ENCODE measurements at places on chromosomes 5 and 9. TPM values are rescaled to one million over a fixed set of nuclear protein-coding genes. Genes with fewer than 3 reads are reported as not detected.
A peak's percentile ranks its signal among the peaks of the same experiment; 100 is the strongest.

Gene LRRC70
- total RNA-seq = 1.1 TPM

Gene SPINK6
- total RNA-seq = not detected

Gene SLCO6A1
- total RNA-seq = not detected

Gene OR1J2
- 0.85 TPM for total RNA-seq

Gene NR4A3
- 0.47 TPM for total RNA-seq

Gene TARS1
- total RNA-seq = 189 TPM

Gene PAPPA
- total RNA-seq = not detected

Gene SHISAL2B
- total RNA-seq = not detected

DNA sequence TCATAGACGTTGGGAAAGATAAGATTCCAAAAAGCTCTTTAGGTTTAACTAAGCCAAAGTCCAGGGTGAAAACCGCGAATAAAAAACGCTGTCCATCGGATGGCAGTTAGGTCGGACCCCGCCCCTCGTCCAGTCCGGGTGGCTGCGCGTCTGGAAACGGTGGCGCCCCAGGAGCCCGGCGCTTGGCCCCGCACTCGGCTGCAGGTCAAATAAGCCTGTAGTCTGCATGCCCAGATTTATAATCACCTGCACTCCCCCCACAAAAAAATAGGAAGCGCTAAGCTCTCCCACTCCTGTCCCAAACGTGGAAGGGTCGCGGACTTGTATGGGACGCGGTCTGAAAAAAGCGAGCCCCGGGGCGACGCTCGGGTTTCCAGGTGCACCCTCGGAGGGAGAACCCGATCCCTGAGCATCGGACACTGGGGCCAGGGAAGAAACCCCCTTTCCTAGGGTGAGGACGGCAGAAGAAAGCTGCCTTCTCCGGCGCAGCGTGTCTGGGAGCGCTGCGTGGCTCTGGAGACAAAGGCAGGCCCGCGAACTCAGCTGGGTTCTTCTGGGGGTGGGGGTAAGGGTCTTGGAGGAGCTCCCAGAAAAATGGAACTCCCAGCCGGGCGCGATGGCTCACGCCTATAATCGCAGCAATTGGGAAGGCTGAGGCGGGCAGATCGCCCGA, 923 bp upstream of the ZBTB5 start:
- no peaks in the 10 kb centered on the region for H3K36me3 ChIP-seq
- no peaks in the 10 kb centered on the region for H3K27me3 ChIP-seq
- H3K27ac ChIP-seq = peak overlapping the region; percentile 98
- peak overlapping the region; percentile 98 for H3K4me3 ChIP-seq

DNA sequence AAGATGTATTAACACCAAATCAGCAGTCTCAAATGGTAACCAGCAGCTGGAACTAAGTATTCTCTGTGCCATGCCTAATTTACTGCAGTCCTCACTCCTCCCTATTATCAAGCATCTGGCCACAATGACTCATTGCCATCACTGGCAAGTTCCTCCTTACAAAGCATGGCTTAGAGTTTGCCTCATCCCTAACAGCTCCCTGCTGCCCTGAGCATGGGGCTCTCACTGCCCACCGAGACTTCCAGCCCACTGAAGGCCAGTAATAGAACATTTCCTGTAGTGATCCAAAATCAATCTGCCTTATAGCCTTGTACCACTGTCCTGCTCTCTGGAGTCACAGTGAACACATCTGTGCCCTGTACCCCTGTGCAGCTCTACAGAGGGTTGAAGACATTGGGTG, 211.9 kb upstream of the TRIM32 start:
- H3K4me1 ChIP-seq = no peaks in the 10 kb centered on the region
- DNase-seq = no peak
- no peaks in the 10 kb centered on the region for H3K27me3 ChIP-seq
- no peak overlapping the region for H3K4me3 ChIP-seq

GRCh38 chr5:78628270-78628992, 20.1 kb downstream of the LHFPL2 start:
- no peak overlapping the region for H3K4me3 ChIP-seq
- no peaks in the 10 kb centered on the region for H3K27me3 ChIP-seq
- DNase-seq = no peak
- H3K36me3 ChIP-seq = no peaks in the 10 kb centered on the region

GRCh38 chr5:179766021-179766725, 27.6 kb upstream of the LTC4S start:
- no peaks in the 10 kb centered on the region for H3K27me3 ChIP-seq
- H3K4me3 ChIP-seq = no peak overlapping the region
- no peak for DNase-seq
- peaks cover 29% of the 10 kb centered on the region for H3K4me1 ChIP-seq
- peaks cover 61% of the 10 kb centered on the region for H3K36me3 ChIP-seq

DNA sequence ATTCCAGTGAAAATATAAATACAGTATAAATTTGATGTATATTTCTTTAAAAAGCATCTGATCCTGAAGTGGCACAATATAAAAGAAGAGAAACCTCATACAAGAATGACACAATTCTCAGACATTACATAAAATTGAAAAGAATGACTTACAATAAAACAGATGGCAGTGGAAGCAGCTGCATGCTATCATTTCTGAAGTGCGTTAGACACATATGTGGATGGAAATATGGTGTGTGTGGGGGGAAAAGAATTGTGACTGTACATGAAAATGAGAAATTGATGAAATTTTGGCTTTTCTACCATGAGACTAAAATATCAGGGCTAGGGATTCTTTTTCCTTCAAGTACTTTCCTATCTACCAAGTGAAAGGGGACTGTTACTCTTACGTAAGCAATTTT, 45.9 kb upstream of the CDH18 start:
- H3K36me3 ChIP-seq = no peaks in the 10 kb centered on the region
- no peaks in the 10 kb centered on the region for H3K27me3 ChIP-seq
- H3K27ac ChIP-seq = no peak overlapping the region
- H3K4me1 ChIP-seq = no peaks in the 10 kb centered on the region
- no peak overlapping the region for H3K4me3 ChIP-seq
- DNase-seq = no peak

DNA sequence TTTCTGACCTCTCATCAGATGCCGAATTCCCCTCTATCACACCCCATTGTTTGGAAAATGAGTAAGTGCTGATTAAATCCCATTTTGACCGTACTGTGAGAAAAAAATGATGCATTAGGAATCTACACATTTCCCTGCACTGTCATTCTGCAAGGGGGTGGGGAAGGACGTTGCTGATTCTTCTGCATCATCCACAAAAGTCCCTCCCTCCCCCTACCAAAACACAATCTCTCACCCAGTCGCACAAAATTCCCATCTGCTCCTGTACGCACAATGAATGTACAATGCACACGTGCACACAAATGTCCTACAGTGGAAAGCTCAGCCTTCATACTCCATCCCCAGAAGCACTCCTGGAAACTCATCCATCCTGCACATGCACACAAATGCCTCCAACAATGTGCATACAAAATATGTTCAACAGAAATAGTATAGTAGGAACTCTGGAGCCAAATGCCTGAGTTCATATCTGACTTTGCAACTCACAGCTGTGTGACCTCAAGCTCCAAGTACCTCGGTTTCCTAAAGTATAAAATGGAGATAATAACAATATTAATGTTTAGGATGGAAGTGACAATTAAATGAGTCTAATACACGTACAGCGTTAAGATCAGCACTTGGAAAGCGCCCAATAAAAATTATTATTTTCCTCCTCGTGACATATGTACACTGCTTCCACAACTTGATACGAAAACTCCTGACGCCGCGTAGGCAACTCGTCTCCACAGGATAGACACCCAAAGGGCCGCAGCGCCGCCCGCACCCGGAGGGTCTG, 809 bp downstream of the TNIP1 start:
- no peaks in the 10 kb centered on the region for H3K36me3 ChIP-seq
- no peaks in the 10 kb centered on the region for H3K27me3 ChIP-seq
- peak overlapping the region; percentile 93 for H3K27ac ChIP-seq
- peaks cover 65% of the 10 kb centered on the region for H3K4me1 ChIP-seq
- H3K4me3 ChIP-seq = peak overlapping the region; percentile 93
- DNase-seq = no peak

GRCh38 chr5:154698763-154699162, 56.4 kb upstream of the LARP1 start:
- H3K4me3 ChIP-seq = no peak overlapping the region
- H3K27ac ChIP-seq = no peak overlapping the region
- H3K27me3 ChIP-seq = no peaks in the 10 kb centered on the region

DNA sequence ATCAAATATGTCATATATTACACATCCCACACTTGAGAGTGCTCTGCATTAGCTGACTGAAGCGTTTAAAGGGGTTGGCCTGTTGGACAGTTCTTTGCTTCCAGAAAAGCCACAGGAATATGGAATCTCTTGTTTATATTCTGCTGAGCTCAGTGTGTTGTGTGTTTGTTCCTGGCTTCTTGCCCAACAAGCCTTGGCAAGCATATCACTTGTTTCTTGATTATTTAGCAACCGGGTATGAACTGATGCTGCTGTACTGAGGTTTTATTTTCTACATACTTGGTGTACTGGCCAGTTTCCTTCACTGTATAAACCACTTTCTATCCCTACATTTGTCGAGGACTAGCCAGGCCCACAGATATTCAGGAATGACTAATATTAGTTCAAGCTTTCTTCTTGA, 378.9 kb downstream of the KCTD16 start:
- H3K27me3 ChIP-seq = no peaks in the 10 kb centered on the region
- no peaks in the 10 kb centered on the region for H3K36me3 ChIP-seq
- no peak for DNase-seq
- H3K4me1 ChIP-seq = no peaks in the 10 kb centered on the region

GRCh38 chr5:175681968-175682340, 24.1 kb downstream of the HRH2 start:
- H3K4me3 ChIP-seq = no peak overlapping the region
- H3K27me3 ChIP-seq = no peaks in the 10 kb centered on the region
- H3K4me1 ChIP-seq = peaks cover 67% of the 10 kb centered on the region
- no peak overlapping the region for H3K27ac ChIP-seq

DNA sequence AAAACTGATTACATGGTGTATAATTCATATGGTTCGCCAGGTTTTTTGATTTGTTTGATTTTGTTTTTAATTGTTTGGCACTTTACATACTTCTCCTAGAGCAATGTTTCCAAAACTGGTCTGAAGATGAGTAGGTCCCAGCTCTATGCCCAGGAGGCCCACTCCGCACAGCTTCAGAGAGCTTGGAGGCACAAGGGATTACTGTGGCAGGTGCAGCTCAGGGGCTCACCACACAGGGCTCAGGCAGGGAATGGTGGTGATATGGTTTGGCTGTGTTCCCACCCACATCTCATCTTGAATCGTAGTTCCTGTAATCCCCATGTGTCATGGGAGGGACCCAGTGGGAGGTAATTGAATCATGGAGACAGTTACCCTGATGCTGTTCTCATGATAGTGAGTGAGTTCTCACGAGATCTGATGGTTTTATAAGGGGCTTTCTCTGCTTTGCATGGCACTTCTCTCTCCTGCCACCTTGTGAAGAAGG, 296.6 kb downstream of the MED10 start:
- H3K4me3 ChIP-seq = no peak overlapping the region
- no peaks in the 10 kb centered on the region for H3K27me3 ChIP-seq
- no peaks in the 10 kb centered on the region for H3K36me3 ChIP-seq

DNA sequence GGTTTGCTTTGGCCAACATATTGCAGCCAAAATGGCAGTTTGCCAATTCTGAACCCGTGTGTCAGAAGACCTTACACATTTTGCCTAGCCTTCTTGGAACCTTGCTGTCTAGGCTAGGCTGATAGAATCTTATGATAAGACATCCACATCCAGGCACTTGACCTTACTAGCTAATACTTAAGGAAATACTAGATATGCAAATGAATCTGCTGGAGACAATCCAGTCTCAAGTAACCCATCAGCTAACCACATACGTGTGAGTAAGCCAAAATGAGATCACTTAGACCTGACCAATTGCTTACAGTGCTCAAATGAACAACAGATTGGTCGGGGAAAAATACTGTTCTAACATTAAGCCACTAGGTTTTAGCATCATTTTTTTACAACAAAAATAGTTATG, 1504.6 kb upstream of the CDH9 start:
- H3K36me3 ChIP-seq = no peaks in the 10 kb centered on the region
- DNase-seq = no peak

DNA sequence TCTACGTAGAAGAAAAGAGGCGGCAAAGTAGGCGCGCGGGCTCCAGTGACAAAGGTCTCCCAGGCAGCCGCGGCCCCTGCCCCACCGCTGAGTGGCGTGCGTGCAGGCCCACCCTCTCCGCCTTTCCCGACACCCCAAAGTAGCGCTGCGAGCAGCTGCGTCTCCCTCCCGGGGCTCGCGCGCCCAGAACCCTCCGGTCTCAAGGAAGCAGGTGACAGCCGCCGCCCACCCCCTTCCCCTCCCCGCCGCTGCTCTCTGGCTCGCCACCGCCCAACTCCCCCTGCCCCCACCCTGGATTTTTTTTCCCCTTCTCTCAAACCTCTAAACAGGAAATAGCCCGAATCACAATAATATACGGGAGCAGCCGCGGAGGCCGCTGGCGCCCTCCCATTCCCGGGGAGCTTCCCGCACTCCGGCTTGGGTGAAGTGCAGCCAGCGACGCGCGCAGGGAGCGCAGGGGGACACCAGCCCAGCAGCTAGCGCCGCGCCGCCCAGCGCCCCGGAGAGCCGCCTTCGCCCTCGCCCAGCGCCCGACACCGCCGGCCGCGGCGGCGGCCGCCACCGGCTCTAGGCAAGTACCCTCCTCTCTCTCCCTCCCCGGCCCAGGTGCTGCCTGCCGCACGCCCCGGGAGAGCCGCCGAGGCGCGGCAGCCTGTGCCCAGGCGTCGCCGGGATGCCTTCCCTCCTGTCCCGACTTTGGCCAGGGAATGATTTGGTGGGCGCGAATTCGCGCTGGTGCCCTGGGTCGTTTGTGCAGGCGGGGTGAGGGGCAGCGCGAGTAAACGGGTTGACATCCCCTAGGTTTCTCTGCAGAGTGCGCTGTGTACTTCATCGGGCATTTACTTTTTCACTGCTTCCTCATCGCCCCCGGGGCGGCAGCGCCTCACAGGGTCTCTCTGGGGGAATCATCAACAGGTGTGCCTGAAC, 52.7 kb upstream of the TJP2 start:
- peaks cover 2% of the 10 kb centered on the region for H3K27me3 ChIP-seq
- peaks cover 14% of the 10 kb centered on the region for H3K4me1 ChIP-seq
- no peaks in the 10 kb centered on the region for H3K36me3 ChIP-seq
- peak; percentile 24 for DNase-seq
- peak overlapping the region; percentile 66 for H3K27ac ChIP-seq

- H3K36me3 ChIP-seq = peaks cover 36% of the 10 kb centered on the region
- no peak overlapping the region for H3K4me3 ChIP-seq
- no peak for DNase-seq
- no peak overlapping the region for H3K27ac ChIP-seq
- no peaks in the 10 kb centered on the region for H3K27me3 ChIP-seq
Measured at GRCh38 chr5:80714570-80715298, 60.0 kb upstream of the DHFR start.

- no peak overlapping the region for H3K4me3 ChIP-seq
- no peak for DNase-seq
- H3K27me3 ChIP-seq = no peaks in the 10 kb centered on the region
- no peaks in the 10 kb centered on the region for H3K36me3 ChIP-seq
- H3K27ac ChIP-seq = no peak overlapping the region
- H3K4me1 ChIP-seq = no peaks in the 10 kb centered on the region
Measured at GRCh38 chr5:6251565-6252102, 126.7 kb downstream of the MED10 start.

GRCh38 chr5:85000671-85001070, 616.0 kb upstream of the EDIL3 start:
- H3K36me3 ChIP-seq = no peaks in the 10 kb centered on the region
- H3K27me3 ChIP-seq = no peaks in the 10 kb centered on the region
- H3K4me1 ChIP-seq = no peaks in the 10 kb centered on the region
- H3K27ac ChIP-seq = no peak overlapping the region
- H3K4me3 ChIP-seq = no peak overlapping the region

GRCh38 chr9:36835271-36835996, 198.6 kb downstream of the PAX5 start:
- DNase-seq = no peak
- no peak overlapping the region for H3K4me3 ChIP-seq

- H3K27ac ChIP-seq = no peak overlapping the region
- no peak overlapping the region for H3K4me3 ChIP-seq
- no peaks in the 10 kb centered on the region for H3K4me1 ChIP-seq
Measured at GRCh38 chr5:112106878-112107277, 312.2 kb downstream of the EPB41L4A start.

Data from naive thymus-derived CD8-positive, alpha-beta T cell (primary cell).